BE2C (cell line): ENCODE measurements at places on chromosomes 16 and 17.

- DNase-seq: no peak
Observed at GRCh38 chr16:27326251-27326650, 12.5 kb downstream of the IL4R start.

DNA sequence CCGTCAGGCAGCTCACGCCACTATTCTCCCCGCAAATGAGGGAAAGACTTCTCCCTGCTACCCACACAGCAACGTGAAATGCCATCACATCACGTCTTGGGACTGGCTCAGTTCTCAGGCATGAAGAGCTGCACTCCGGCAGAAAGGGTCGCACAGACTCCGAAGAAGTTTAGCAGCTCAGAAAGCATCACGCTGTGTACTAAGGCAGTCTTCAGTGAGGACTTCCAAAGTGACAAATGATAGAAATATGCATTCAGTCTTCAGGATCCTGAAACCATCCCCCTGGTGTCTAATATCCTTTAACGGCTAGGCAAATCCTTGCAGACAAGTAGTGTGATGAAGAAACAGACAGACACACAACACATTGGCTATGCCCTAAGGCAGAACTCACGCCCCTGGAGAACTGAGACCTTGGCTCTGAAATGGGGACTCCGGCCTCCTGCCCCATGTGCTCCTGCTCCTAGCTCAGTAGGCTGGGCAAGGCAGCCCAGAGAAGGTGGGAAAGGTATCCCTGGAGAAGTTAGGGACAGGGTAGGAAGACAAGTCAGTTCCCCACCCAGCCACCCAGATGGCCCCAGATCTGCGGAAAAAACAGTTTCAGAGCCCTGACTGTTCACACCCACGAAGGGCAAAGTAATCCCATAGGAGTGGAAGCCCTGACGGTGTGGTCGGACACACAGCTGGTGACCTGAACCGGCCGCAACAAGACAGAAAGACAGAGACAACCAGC lies 1.6 kb downstream of the XYLT1 start:
- no peak for DNase-seq

- peak; percentile 69 for DNase-seq
Observed at GRCh38 chr17:29145289-29146073, 34.7 kb downstream of the MYO18A start.

DNA sequence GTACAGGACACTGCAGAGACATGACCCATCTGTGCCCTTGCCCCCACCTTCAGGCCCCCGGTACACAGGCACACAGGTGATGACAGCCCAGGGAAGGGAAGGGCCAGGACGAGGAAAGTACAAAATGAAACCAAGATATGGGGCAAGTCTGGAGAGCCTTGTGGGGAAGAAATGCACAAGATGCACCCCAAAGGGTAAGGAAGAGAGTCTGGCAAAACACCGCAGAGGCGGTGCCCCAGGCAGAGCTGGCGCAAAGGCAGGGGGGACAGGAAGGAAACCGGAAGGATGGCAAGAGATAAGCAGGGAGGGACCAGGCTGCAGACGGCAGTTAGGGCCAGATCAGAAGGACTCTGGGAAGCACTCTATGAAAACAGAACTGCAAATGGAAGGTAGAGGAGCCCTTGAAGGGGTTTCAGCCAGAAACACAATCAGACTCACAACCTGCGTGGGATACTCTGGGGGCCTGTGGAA lies 81.4 kb downstream of the SLC39A11 start:
- peak; percentile 76 for DNase-seq

- DNase-seq: no peak
Observed at GRCh38 chr17:11557727-11558452, 40.4 kb upstream of the DNAH9 start.

DNA sequence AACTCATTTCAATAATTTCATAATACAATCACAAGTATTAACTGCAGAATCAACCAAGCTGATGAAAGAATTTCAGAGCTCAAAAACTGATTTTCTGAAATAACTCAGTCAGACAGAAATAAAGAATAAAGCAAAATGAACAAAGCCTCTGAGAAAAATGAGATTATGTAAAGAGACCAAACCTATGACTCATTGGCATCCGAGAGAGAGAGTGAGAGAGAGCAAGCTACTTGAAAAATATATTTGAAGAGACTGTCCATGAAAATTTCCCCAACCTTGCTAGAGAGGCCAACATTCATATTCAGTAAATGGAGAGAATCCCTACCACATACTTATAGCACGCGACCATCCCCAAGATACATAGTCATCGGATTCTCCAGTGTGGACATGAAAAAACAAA lies 1376.4 kb downstream of the CDH11 start:
- no peak for DNase-seq

DNA sequence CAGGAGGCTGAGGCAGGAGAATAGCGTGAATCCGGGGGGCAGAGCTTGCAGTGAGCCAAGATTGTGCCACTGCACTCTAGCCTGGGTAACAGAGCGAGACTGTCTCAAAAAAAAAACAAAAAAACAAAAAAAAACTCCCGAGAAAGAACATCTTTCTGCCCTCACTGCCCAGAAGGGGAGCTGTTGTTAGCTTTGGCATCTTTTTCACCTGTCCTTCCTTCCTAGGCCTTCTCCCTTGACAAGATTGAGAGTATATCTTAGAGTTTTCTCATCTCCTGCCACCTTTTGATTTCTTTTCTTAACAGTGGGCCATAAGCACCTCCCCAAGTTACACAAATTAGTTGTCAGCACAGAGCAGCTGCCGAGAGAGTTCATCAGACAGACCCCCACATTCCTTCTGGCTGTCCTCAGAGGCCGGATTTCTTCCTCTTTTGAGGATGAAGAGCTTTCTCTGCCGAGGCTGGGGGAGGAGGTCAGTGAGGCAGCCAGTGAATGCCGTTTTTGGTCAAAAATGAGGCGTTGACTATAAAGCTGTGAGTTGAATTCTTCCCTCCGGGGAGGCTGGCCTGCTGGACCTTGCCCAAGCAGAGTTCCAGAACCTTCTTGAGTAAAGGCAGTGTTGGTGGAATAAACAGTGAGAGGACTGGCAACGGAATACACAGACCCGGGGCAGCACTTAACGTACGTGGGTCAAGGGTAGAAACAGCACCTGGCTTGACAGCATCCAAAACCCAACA lies 127.0 kb downstream of the ABCC6 start:
- no peak for DNase-seq

DNA sequence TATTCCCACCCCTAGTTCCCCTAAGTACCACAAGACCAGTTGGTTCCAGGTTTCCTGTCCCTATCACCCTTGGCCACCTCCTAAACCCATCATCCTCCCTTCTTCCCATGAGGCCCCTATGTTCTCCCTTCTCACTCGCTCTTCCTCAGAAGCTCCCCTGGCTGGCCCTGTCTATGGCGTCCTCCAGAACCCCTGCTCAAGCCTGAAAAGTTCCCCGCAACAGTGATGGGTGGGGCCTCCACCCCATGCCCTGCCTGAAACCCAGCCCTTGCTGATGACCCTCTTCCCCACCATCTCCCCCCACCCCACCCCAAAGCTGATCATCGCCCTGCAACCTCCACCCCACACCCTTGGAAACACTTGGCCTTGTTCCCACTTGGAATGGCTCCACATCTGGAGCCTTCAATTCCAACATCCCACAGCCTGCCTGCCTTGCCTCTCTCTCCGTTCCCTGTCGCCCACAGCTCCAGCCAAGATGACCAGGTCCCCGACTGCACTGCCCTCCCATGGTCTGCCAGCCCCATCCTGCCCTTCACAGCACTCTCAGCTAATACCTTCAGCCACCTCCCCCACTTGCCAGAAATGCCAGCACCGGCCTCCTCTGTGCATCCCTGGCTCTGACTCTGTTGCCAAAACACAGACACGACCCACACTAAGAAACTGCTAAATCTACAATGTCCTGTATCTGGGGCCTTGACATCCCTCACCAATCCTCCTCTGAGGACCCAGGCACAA lies 10.5 kb downstream of the OSBPL7 start:
- no peak for DNase-seq

DNA sequence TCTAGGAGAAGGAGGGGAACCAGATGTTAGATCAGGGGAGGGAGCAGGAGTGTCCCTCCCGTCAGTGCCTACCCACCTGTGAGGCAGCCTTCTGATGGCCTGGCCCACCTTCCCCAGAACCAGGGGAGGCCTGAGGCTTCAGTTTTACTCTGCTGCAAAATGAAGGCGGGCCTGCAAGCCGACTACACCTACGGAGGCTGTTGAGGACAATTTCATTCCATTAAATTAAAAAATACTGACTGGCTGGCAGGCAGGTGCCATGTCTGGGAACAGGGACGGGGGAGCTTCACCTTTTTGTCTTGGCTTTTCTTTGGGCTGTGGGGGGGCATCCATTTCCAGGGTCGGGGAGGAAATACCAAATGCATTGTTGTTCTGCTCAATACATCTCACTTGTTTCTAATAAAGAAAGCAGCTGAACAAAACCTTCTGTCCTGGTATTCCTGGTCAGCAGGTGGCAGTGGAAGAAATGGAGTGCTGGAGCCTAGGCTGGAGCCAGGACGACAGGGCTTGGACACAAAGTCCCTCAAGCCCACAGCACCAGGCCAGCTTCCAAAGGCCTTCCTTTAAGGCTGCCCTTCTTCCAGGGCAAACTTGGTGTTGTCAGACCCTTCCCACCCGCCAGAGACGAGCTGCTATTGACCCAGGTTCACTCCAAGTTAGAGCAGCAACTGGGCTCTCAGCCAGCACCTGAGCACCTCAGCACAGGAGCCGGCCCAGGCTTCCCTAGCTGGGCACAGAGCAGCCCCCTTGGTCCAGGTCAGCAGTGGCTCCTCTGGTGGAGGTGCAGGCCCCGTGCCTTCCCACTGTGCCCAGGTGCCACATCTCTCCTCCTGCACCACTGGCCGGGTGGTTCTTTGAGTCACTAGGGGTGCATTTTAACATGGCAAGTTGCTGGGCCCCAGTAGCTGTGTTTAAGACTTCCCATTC lies 23.5 kb downstream of the PLCD3 start:
- DNase-seq: no peak

- no peak for DNase-seq
Observed at GRCh38 chr17:63405741-63406261, 40.3 kb downstream of the CYB561 start.

GRCh38 chr17:28069061-28069460 lies 26.6 kb downstream of the NLK start:
- DNase-seq: no peak

- no peak for DNase-seq
Observed at GRCh38 chr17:20998571-20999043, 44.2 kb downstream of the USP22 start.

- DNase-seq: no peak
Observed at GRCh38 chr16:11534262-11534661, 52.5 kb downstream of the LITAF start.

DNA sequence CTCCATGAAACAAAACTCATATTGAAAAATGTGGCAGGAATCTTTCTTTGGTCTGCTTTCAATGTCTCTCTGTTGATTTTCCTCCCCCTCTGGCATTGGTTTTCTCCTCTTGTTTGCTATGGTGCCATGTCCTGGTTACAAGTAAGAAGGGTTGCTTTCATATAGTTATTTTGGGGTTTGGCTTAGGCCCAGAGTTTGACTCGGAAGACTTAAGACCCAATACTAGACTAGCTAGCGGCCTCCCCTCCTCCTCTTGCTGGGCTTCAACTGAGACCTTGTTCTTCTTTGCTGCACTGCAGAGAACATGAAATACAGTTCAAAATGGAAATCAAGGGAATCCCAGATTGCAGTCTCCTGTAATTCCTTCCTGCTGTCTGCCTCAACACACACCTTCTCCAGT lies 30.0 kb upstream of the CLEC18A start:
- DNase-seq: no peak

DNA sequence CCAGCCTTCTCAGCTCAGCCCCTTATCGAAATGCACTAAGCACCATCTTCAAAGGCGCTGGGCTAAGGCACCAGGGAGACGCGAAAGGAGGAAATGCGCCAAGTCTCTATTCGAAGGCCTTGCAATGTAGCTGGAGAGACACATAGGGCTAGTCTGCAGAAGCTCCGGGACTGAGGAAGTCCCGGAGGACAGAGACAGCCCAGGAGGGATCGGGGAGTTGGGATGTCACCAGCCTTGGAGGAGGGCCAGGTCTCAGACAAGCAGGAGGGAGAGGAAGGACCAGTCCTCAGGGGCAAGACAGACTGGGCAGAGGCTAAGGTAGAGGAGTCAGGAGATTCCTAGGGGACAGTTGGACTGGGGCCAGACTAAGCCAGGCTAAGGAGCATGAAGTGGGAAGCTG lies 8.5 kb downstream of the C17orf100 start:
- DNase-seq: no peak

GRCh38 chr17:18974407-18975149 lies 22.6 kb downstream of the SLC5A10 start:
- DNase-seq: no peak

GRCh38 chr17:33521784-33522183 lies 228.7 kb upstream of the ASIC2 start:
- peak; percentile 66 for DNase-seq

GRCh38 chr16:67928561-67929364 lies 2.9 kb downstream of the CTRL start:
- peak; percentile 83 for DNase-seq

DNA sequence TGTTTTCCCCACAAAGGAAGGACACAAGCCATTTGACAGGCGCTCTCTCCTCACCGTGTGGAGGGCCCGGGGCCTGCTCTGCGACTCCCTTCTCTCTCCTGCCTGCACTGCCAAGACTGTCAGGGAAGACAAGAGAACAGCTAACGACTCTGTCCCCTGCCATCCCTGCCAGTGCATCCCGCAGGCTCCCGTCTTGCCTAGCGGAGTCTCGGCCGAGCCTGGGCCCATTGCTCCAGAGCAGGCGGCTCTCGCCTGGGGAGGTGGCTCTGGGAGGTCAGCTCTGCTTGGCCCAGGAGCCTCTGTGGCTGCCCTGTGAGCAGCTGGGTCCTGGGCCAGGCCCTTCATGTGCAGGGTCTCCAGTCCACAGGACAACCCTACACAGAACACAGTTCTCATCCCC lies 53.0 kb downstream of the WNT3 start:
- DNase-seq: no peak

GRCh38 chr16:70665806-70666735 lies 19.7 kb downstream of the IL34 start:
- DNase-seq: no peak

GRCh38 chr17:39769974-39770587 lies 32.3 kb downstream of the GRB7 start:
- no peak for DNase-seq

- peak; percentile 88 for DNase-seq
Observed at GRCh38 chr16:67961551-67961957, 6.9 kb downstream of the SLC12A4 start.

DNA sequence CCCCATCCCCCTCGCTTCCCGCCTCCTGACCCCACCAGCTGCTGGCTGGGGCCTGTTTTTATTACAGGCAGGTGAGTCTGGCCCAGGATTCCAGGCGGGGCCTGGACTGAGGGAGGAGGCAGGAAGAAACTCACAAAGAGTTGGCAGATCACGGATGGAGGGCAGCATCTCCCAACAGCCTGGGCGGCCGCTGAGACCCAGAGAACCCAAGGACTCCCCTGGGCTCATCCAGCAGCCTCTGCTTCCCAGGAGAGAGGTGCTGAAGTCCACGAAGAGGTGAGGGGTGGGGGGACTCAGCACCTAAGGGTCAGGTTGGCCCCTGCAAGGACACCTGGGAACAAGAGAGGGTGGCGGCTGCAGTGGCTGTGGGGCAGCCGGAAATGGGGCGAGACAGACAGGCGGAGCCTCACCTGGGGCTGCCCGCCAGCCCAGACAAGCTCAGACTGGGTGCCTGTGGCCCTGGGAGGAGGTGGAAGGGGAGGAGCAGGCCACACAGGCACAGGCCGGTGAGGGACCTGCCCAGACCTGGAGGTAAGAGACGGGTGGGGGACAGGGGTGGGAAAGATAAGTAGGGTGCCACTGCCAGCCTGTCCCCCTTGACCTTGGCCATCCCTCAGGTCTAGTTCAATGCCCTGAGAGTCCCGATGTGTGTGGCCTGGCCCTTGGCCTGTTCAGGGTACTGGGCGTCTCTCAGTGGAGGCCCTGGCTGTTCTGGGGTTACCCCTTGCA lies 8.7 kb upstream of the ADGRG1 start:
- DNase-seq: peak; percentile 24

- DNase-seq: no peak
Observed at GRCh38 chr17:45666046-45666600, 118.0 kb upstream of the CRHR1 start.
